Lung (tissue), 17 donors: ENCODE measurements at places on chromosomes 13 and 19.

DNA sequence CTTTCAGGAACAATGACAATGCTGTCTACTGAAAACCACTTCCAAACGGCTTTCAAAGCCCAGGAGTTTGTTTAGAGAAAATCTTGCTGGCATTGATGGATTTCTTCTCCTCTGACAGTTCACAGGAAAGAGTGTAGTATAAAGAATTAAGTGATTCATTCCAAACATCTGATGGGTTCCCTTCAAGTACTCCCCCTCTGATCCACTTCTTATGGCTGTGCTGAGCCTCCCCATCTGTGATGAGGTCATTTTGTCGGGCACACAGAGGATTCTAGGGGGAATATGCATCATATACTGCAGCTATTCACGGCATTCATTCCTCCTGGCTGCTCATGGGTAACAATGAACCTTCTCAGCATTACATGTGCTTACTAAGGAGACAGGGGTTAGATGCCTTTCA is 107.9 kb downstream of the RGCC start:
- peak; percentile 42 for DNase-seq

GRCh38 chr13:113083402-113084061 is 22.1 kb upstream of the F7 start:
- DNase-seq = peak; percentile 20

DNA sequence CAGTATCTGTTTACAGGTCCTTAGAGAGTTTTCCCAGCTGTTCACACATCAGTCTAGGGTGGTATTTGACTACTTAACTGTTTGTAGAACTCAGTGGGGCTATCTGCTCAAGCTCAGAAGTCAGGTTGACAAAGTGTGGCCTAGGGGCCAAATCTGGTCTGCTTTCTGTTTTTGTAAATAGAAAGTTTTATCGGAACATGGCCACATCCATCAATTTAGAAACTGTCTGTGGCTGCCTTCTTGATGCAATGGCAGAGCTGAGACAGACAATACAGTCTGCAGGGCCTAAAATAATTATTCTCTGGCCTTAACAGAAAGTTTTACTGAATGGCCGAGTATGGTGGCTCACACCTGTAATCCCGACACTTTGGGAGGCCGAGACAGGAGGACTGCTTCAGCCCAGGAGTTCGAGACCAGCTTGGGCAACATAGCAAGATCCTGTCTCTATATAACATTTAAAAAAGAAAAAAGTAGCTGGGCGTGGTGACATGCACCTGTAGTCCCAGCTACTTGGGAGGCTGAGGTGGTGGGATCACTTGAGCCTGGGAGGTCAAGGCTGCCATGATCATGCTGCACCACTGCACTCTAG is 2.4 kb downstream of the SMG9 start:
- DNase-seq = no peak

DNA sequence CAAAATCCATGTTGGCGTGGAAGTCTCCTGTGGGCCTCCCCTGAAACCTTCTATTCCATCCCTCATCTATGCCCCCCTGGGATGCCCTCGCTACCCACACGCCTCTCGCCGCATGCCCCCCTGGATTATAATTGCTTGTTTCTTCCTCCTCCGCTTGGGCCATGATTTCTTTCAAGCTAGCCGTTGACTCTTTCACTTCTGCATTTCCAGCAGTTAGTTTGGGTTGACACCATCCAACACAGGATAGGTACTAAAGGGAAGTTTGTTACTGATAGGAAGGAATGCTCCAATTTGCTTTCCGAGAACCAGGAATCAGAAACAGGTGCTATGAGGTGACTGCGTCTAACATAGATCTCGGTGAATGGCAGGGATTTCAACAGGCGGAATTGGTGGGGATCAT is 7.7 kb upstream of the SLC25A15 start:
- DNase-seq = no peak
